ENCODE measurements at places on chromosomes 4 and X. TPM values are rescaled to one million over a fixed set of nuclear protein-coding genes. Genes with fewer than 3 reads are reported as not detected.

P2RY4 gene
- polyA plus RNA-seq, result 0.15 TPM

GPR119 gene
- polyA plus RNA-seq, result not detected

SPANXN3 gene
- not detected for polyA plus RNA-seq

FATE1 gene
- not detected for polyA plus RNA-seq

DRD5 gene
- polyA plus RNA-seq, result not detected

RADX gene
- polyA plus RNA-seq, result 0.26 TPM

TMEM175 gene
- polyA plus RNA-seq, result 44.7 TPM

SMIM43 gene
- 0.47 TPM for polyA plus RNA-seq
